AG10803 (cell line): ENCODE measurements at places on chromosomes 11 and 22.
A peak's percentile ranks its signal among the peaks of the same experiment; 100 is the strongest.

DNA sequence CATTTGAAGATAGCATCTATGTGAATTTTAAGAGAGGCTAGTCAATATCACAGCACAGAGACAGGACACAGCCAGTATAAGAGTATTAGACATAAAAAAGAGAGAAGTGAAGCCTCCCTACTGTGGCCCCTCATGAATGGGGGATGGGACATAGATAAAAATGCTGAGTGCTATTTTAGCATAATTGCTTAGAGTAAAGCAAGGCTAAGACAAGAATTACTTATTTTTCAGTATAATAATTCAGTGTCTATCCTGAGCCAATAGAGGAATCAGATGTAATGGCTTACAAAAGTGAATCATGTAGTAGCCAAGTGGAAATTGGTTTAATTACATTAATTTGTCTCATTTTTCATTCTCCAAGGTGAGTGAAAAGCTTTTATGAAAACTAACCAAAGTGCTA lies 419.5 kb downstream of the NELL1 start:
- no peak for DNase-seq

DNA sequence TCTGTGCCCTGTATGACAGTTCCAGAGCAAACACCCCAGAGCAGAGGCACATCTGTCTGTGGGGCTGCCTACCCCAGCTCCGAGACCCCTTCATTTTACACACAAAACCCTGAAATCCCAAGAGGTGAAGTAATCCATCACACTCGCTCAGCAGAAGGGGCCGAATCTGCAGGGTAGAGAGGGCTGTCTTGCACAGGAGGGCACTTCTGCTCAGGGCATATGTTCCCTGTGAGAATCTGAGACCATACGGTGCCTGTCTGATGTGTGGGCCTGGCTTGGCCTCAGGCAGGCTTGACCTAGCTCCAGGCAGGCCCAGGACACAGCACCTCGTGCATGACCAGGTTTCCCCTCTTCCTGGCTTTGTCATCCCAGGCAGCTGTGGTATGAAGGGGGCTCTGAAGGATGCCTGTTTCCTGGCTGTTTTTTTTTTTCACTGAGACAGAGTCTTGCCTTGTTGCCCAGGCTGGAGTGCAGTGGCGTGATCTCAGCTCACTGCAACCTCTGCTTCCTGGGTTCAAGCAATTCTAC lies 37.2 kb downstream of the GRIK4 start:
- DNase-seq: no peak

DNA sequence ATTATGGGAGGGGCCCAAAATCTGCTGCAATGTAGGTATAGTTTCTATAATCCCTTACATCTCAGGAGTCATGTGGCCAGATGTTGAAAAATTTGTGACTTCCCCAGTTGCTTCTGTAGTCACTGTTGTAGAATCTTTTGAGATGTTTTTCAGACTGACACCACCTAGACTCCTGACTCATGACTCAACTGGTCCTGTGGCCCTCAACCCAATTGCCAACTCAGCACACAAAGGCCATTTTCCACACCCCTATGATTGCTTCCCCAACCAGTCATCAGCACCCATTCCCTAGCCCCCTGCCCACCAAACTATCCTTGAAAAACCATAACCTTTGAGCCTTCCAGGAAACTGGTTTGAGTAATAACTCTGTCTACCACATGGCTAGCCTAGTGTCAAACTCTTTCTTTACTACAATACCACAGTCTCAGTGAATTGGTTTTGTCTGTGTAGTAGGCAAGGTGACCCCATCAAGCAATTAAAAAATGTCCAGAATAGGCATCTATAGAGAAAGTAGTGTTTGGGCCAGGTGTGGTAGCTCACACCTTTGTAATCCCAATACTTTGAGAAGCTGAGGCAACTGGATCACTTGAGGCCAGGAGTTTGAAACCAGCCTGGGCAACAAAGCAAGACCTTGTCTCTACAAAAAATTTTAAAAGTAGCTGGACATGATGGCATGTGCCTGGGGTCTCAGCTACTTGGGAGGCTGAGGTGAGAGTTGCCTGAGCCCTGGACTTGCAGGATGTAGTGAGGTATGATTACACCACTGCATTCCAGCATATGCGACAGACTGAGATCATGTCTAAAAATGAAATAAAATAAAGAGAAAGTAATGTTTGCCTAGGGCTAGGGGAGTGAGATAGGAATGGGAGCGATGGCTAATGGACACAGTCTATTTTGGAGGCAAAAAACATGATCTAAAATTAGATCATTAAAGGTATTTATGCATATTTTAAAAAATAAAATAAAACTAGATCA lies 24.1 kb upstream of the FEZ1 start:
- no peak for DNase-seq

- DNase-seq: no peak
Observed at GRCh38 chr11:76088511-76088910, 117.8 kb downstream of the WNT11 start.

DNA sequence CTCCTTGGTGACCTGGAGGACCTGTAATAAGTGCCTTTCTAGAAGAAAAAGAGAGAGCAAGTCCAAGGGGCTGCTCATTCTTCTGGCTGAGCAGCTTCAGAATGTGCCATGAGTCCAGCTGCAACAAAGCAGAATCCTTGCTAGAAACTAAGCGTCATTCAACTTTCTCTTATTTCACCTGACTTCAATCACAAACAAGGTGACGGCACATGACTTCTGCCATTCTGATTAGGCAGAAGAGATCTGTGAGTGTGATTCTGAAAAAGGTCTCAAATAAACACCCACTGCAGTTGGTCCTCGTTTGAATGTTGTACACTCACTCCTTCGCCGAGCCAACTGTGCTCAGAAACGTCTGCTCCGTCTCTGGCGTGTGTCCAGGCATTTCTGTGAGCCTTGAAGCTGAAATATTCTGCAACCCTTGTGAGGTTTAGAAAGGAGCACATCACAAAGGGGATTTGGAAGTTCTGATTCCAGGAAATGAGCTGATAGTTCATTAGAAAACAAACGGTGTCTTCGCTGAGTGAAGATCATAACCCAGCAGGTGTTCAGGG lies 623.8 kb upstream of the KIRREL3 start:
- no peak for DNase-seq

GRCh38 chr11:44305470-44306051 lies 4.4 kb downstream of the ALX4 start:
- no peak for DNase-seq

DNA sequence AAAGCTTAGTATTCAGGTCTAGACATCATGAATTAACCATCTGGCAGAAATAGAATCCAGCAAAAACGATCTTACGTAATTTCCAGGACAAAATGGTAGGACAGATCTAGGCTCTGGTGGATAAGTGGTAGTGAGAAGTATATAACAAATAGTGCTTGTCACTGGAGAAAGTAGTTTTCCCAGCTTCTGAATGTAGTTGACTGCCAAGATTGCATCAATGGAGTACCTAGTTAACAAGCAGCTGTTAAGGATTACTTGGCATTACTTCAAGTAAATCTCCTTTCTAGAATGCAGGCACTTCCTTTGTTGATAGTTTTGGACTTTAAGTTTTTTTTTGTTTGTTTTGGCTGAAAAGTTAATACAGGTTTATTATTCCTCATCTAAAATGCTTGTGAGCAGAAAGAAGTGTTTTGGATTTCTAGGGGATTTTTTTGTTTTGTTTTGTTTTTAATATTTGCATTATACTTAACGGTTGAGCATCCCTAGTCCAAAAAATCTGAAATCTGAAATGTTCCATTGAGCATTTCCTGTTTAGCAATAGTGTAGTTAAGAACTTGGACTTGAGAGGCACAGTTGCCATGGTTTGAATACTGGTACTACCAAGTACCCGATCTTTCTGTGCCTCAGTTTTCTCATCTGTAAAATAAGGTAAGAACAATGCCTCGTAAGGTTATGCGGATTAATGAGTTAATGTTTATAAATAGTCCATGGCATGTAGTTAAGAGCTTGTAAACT lies 20.3 kb downstream of the FAM118B start:
- DNase-seq: peak; percentile 51

GRCh38 chr22:41899110-41899509 lies 15.8 kb downstream of the SHISA8 start:
- DNase-seq: no peak

DNA sequence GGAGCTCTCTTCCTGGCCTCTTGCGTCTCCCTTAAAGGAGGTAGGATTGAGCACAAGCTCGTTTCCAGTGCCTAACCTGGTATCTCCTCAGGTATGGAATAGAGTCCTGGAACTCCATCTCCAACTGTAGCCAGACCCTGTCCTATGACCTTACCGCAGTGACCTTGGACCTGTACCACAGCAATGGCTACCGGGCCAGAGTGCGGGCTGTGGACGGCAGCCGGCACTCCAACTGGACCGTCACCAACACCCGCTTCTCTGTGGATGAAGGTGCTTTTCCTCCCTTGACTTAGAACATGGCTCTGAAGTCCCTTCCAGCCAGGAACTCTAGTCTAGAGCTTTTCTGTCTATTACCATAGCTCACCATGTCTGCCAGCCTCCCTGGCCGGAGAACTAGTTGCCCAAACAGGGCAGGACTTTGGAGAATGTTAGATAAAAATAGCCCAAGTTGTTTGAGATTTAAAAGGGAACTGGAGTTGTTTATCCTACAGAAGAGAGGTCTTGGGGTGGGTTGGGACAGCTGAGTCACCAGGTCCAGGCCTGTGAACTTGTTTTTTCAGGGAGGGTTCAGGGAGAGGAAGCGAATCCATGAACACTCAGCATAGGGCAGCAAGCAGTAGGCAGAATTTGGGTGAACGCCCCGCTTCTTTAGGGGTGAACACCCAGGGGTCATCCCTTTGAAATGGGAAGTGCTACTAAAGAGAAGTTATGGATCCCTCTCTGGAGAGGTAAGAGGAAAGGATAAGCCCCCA lies 3.3 kb downstream of the IL10RA start:
- DNase-seq: no peak

GRCh38 chr11:126137136-126137535 lies 74.3 kb downstream of the RPUSD4 start:
- DNase-seq: peak; percentile 78

DNA sequence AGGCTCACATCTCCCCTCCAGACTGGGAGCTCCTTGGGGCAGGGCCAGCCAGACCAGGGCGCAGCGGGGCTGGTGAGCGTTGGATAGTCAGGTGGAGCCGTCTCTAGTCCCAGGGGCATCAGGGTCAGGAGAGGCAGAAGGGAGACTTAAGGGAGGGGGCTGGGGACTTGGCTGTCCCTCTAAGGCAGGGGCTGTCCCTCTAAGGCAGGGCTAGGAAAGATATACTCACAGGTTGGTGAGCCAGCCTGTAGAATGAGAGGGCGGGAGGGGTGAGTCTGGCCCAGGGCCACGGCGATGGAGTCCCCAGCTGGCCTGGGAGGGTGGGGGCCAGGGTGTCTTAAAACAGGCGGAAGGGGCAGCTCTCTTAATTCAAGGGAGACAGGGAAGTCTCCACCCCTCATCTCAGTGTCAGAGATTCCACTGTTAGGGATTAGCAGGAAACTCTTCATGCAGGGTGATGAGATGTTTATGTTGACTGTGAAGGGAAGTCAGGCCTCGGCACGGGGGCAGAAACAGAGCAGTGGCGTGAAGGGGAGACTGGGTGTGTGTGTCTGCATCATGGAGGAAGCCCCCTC lies 11.3 kb downstream of the P2RY2 start:
- no peak for DNase-seq

DNA sequence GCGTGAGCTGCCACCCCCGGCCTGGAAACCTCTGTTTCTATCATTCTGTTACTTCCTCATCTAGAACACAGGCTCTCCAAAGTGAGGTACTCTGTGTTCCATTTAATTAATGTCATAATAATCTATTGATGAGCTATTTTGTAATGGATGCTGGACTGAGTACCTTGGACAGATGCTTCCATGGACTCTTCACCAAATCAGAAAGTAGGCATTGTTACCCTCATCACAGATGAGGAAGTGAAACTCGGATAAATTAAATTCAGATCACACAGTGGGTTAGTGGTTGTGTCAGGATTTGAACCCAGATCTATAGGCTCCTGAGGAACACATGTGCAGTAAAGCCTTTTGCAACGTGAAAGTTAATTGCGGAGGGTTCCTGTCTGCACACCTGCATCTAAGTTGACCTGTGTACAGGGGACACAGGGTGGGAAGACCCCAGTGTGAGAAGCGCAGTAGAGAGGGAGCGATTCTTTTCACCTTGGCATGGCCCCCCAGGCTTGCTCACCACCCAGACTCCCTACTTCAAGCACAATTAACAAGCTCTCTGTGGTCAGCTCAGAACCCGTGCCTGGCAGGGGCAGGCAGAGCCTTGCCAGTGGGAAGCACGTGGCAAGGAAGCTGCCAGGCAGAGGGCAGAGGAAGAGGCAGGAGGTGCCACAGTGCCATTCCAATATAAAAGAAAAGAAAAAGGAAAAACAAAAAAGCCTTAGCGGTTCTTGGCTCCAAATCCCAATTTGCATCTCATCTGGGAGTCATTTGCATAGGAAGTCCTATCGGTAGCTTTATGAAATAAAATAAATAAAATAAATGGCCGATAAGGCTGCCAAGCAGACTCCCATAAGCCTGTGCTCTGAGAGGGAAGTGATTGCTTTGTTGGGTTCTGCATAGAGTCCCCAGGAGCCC lies 239.3 kb downstream of the GRIK4 start:
- DNase-seq: no peak

GRCh38 chr11:119729951-119730613 lies 1.1 kb upstream of the NECTIN1 start:
- peak; percentile 63 for DNase-seq

- DNase-seq: no peak
Observed at GRCh38 chr11:119745112-119745511, 16.1 kb upstream of the NECTIN1 start.

DNA sequence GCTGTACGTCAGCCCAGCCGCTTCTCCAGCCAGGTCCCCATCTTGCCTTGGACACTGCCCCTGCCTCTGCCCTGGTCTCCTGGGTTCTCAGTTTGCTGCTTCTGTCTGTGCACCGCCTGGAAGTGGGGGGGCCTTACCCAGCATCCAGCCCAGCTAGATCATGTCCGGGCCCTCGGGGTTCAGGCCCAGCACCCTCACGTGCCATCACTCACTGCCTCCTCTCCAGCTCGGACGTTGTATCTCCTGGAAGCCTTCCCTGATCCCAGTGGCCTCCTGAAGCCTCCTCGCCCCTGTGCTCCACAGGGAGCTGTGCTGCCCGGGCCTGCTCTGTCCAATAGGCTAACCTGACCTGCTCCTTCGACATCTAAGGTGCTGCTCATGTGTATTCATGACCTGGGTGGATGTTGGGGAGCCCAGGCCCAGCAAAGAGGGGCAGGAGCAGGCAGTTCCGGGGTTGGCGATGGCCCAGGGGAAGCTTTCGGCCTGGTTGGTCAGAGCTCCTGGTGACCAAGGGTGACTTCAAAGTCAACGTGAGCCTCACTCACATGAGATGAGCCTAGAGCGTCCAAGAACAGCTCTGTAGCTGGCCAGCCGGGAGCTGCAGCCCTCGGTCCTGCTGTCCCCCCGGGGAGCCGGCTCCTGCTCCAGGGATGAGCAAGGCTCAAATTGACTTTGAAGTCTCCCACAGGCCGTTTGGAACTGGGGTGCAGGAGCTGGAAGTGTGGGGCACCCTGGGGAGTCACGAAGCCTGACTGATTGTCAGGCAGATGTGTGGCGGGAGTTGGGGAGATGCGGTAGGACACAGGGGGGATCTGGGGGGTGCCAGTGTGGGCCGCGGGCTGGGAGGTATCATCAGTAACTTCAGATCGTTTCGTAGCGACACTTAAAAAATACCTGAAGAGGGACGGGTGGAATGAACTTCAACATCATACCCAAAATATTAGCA lies 5.2 kb upstream of the ASCL2 start:
- DNase-seq: no peak

GRCh38 chr11:112797648-112798293 lies 163.4 kb upstream of the NCAM1 start:
- DNase-seq: peak; percentile 20

GRCh38 chr11:86143087-86144030 lies 74.5 kb upstream of the PICALM start:
- no peak for DNase-seq
